ENCODE measurements at places on chromosomes 13 and 19. TPM values are rescaled to one million over a fixed set of nuclear protein-coding genes. Genes with fewer than 3 reads are reported as not detected.

DNA sequence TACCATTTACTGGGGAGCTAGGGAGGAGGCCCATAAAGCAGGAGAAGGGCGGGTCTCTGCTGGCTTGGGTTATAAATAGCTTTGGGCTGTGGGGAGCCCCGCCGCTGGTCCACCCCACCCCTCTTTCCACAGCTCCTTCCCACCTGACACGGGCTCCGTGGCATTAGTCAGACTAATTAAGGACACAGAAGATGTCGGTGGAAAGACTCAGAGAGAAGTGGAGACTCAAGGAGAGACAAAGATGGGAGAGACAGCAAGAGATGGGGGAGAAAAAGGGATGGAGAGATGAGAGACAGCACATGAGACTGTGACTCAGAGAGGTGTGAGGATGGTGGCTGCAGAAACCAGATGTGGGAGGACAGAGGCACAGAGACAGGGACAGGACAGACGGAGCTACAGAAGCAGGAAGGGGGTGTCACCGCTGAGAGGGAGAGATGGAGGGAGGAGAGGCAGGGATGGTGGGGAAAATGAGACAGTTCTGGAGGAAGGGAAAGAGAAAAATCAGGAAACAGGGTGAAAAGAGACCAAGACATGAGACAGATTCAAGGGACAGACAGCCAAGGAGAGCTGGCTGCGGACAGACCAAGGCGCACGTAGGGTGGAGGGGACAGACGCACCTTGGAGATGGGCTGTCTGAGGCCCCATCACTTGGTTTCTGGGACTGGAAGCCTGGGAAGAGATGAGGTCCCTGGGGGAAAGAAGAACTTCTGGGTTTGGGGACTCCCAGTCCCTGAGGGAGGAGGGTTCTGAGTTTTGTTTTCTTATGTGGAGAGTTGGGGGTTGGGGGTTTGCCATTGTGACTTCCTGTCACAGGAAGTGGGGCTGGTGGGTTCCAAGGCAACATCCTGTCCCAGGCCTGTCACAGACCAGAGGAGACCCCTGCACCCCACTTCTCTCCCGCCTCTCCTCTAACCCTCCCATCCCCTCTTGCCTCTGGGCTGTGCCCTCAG lies 4.1 kb downstream of the ARHGEF1 start:
- no peak for DNase-seq
- no peak overlapping the region for H3K4me3 ChIP-seq
- H3K27me3 ChIP-seq: no peaks in the 10 kb centered on the region
- peaks cover 17% of the 10 kb centered on the region for H3K4me1 ChIP-seq

GRCh38 chr13:20291675-20292074 lies 59.6 kb upstream of the GJB6 start:
- no peak overlapping the region for H3K4me3 ChIP-seq
- no peak for DNase-seq
- no peaks in the 10 kb centered on the region for H3K36me3 ChIP-seq

- peaks cover 3% of the 10 kb centered on the region for H3K4me1 ChIP-seq
Observed at GRCh38 chr19:50792272-50793250, 2.3 kb downstream of the ACP4 start.

GRCh38 chr13:41284512-41285288 lies 21.3 kb upstream of the MTRF1 start:
- no peak overlapping the region for H3K27ac ChIP-seq
- no peaks in the 10 kb centered on the region for H3K4me1 ChIP-seq
- no peak for DNase-seq
- H3K4me3 ChIP-seq: no peak overlapping the region
- H3K36me3 ChIP-seq: no peaks in the 10 kb centered on the region
- H3K27me3 ChIP-seq: no peaks in the 10 kb centered on the region

DNA sequence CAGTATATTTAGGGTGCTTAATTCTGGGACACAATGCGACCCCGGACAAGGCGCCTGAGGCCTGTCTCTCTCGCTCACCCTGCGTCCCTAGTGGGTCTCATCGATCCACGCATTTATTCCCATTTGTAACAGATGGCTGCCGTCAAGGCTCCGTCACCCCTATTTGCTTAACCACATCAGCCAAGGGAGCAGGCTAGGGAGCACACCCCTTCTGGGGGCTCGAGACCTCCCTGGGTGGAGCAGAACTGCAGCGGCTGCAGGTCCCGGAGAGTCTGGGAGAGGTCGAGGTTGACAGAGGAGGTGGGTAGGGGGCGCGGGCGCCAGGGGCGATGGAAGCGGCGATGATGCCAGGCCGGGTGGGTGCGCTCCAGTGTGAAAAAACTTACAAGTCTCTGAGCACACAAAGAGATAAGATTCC lies 507 bp downstream of the ALG5 start:
- H3K27ac ChIP-seq: peak overlapping the region; percentile 70
- peak; percentile 83 for DNase-seq
- H3K36me3 ChIP-seq: no peaks in the 10 kb centered on the region
- peaks cover 5% of the 10 kb centered on the region for H3K4me1 ChIP-seq
- H3K4me3 ChIP-seq: peak overlapping the region; percentile 64

DNA sequence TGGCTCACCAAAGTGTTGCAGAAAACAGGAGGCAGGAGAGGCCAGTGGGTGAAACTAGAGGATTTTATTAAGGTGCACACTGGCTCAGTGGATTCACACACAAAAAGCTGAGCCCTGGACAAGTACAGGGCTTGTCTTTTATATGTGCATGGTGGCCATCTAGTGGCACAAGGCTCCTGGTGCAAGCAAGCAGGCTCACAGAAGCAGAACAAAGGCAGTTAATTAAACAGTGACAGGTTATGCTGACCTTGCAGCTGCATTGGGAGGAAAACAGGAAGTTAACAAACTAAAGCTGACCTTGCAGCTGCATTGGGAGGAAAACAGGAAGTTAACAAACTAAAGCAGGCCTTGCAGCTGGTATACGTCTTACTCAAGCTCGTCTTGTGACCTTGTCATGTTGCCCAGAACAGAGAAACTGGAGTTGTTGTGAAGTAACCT lies 65.3 kb upstream of the ZNF681 start:
- no peaks in the 10 kb centered on the region for H3K4me1 ChIP-seq
- H3K27ac ChIP-seq: no peak overlapping the region
- no peaks in the 10 kb centered on the region for H3K36me3 ChIP-seq
- peak; percentile 26 for DNase-seq

Gene CYP2S1
- total RNA-seq: 2.0 TPM

Gene TIMM29
- total RNA-seq: 21.7 TPM

Gene CAPN12
- 31.1 TPM for total RNA-seq
